ENCODE measurements at places on chromosomes 7 and 10.

DNA sequence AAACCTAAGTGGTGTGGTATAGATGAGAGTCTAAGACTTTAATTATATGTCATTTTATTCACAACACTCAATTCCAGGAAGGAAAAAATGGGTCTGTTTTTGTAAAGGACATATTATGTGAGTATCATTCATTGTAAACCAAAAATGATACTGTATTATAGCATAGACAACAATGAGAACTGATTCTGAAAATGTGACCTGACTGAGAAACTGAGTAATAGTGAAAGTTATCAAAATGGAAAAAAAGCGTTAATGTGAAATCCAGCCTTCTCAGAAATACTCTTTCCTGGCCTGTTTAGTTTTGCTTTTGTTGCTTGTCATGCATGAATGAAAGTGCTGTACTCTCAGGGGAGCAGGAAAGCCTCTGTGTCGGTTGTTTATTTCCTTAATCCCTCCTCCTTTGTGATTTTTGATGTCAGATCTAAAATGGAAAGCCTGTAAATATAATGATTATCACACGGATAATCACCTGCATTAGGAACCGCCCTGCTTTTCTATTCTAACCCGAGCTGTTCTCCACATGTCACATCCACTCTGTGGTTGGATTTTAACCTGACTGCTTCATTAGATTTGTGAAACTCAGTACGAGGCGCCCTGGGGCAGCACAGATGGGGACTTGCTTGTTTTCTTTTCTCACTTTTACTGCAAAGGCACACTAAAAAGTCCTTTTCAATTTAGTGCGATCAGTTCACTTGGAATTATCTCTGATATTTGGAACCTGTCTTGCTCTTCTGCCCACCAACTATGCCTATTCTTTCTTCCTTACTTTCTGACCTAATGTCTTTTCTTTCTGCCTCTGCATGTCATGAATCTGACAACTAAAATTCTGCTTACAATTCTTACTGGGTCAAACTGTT, 240.9 kb upstream of the KAT6B start:
- DNase-seq, result peak; percentile 76

DNA sequence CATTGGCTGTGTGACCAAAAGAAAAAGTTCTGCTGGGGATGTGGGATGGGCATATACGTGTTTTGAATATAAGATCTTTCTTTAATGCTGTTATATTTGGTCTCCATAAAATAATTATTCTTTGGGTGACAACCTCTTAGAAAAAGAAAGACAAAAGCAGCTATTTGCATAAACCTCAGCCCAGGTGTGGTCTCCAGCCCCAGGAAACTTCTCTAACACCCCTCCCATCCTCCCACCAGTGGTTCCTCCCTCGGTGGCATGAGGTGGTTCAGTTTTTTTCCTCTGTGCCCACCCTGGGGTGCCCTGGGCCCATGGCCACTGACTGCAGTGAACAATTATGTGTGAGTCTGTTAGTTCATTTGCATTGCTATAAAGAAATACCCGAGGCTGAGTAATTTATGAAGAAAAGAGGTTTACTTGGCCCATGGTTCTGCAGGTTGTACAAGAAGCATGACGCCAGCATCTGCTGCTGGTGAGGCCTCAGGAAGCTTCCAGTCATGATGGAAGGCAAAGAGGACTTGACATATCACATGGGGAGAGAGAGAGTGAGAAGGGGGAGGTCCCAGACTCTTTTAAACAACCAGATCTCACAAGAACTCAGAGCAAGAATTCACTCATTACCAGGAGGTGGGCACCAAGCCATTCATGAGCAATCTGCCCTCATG, 165.9 kb downstream of the CUX1 start:
- DNase-seq, result no peak

DNA sequence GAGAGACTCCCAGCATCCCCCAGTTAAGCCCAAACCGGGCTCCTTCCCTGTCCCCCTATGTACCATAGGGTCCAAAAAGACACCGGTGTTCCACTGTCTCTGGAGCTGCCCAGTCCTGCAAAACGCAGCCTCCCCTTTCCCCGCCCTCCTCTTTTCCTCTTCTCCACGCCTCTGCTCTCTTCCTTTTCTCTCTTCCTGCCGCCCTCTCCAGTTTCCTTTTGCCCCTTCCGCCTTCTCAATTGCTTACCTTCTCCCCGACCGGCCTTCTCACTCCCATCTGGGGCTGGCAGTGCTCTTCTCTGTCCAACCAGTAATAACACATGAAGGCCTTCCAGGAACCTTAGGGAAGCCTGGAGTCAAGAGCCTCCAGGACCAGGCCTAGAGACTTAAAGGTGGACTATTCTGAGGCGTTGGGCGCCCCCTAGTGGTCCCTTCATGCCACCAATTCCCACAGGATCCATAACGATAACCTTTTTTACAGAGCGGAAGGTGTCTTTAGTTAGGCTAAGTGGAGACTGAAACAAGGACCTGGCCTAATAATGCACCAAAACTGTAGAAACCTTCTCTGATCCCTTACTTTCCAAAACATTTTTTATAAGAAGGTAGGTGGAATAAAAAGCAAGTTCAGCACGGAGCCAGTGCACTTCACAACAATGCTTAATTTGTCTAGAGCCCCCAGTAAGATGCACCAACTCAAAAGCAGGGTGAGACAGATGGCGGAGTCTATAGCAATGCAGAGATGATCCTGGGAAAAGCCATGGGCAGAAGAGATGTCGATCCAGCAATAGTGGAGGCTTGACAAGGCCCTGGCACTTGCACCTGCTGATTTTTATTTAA, 27.2 kb upstream of the MSRB2 start:
- DNase-seq, result peak; percentile 75

DNA sequence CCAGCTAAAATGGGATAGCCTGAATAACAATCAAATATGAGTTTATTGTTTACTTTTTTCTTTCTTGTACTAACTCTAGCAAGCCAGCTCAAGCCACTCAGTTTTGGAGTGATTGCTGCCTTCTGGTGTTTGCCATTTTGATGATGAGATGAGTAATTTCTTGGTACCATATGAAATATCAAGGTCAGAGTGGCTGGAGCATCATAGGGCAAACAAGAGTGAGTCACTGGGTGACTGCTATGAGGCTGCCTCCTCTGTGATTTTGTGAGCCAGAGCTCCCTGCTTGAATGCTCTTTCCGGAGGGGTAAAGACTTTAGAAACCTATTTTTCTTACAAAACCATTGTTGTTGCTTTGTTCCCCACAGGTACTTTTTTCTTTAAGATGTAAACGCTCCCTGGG, 295.6 kb downstream of the PRKG1 start:
- no peak for DNase-seq

DNA sequence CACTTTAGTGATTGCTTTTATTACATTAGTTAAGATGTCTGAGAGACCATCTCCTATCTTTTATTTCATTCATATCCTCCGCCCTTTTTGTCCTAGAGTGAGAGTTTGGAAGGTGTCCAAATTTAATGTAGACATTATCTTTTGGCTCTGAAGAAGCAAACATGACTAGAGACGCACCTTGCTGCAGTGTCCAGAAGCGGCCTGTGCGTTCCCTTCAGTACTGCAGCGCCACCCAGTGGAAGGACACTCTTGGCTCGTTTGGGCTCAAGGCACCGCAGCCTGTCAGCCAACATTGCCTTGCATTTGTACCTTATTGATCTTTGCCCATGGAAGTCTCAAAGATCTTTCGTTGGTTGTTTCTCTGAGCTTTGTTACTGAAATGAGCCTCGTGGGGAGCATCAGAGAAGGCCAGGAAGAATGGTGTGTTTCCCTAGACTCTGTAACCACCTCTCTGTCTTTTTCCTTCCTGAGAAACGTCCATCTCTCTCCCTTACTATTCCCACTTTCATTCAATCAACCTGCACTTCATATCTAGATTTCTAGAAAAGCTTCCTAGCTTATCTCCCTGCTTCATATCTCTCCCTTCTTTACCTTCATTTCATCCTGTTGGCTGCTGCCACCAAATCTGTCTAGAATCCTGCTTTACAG, 10.4 kb upstream of the CLCN1 start:
- peak; percentile 39 for DNase-seq

- peak; percentile 10 for DNase-seq
Measured at GRCh38 chr10:60384708-60385398, 4.8 kb downstream of the ANK3 start.

DNA sequence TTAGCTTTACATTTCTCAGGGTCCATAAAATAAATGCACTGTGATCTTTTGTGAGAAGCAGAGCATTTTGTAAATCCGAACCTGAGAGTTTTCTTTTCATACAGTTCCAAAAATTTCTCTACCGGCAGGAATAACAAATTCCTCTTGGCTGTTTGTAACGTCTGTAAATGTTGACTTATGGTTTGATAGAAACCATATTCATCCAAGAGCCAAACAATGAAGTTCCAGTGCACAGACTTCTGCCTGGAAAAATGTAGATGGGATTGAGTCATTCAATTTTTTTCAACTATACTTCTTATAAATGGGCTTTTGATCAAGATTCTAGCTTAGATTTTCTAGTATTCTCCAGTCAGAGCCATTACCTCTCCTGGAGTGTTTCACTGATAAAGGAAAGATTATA, 530.6 kb downstream of the TFEC start:
- no peak for DNase-seq

DNA sequence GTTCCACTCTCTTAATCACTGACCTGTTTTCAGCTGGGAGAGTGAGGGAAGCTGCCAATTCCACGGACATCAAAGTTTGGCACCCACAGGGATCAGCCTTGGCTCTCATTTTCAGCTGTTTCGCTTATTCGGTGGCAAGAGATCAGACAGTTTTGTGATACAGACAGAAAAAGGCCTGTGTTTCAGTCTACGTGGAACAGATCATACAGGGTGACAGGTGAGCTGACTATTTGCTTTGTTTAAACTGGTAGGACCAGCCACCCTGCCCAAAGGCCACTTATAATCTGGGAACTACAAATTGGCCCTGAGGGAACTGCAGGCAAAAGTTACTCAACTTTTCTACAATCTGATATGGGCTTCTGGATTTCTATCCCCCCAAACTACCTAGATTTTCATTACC, 128.6 kb downstream of the ZNF467 start:
- no peak for DNase-seq

DNA sequence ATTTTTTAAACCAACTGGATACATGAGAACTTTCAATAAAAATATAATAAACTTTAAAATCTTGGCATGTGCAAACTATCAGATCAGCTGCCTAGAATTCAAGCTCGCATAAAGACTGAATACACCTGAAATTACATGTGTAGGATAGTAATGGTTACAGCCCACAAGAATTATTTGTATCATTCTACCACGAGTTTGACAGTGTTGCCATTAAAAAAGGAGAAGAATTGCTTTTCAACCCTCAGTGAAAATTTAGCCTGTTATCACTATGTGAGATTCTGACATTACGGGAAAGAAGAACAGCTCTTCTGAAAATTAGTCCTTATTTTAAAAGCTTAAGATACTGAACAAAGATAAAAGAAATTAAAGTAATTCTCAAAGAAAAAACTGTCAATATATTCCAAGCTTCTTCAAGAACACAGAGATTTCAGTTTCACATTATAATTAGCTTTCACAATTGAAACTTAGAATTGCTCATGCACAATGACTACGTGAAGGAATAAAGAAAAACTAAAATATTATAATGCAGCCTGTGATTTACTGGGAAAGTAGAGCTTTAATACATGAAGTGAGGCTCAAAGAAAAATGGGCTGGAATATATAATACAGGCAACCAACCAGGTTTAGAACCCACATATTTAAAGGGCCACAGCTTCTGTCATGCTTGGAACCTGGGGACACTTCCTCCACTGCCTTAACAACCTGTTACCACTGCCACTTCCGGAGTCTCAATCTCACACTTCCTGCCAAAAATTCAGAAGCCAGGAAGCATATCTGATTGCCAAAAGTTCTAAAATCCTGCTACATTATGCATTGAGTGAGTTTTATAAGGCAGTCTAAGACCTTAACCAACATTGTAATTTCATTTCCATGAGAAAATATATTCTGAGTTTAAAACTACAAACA, 23.2 kb downstream of the TPK1 start:
- no peak for DNase-seq

- no peak for DNase-seq
Measured at GRCh38 chr7:79434098-79434497, 19.4 kb downstream of the MAGI2 start.

DNA sequence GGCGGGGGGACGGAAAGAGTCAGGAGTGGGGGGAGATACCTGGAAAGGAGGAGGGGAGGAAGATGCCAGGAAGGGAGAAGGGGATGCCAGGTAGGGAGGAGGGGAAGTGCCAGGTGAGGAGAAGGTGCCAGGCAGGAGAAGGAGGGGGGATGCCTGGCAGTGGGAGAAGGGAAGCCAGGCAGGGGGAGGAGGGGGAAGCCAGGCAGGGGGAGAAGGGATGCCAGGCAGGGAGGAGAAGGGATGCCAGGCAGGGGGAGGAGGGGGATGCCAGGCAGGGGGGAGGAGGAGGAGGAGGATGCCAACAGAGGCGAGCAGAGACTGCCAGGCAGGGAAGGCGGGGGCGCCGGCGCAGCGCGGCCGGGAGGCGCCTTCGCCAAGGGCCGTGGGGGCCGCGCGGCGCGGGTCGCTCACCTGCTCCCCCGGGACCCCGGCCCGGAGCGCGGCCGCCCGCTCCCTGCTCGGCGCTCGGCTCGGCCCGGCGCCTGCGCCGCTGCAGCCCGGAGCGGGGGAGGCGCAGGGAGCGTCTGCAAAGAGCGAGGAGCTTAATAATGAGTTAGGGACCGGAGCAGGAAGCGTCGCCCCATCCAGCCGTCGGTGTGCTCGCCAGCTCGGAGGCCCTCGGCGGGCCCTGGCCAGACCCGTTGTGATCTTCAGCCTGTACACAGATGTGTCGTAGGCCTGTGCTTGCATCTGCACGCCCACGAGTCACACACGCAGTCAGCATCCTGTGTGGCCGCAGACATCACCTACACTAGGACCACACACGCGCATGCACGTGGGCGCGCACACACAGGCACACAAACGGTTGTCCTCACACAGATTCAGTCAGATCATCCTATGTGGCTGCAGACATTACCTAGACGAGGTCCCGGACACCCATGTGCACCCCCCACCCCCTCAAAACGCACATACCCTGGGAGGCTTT, 28.4 kb upstream of the SMARCD3 start:
- peak; percentile 70 for DNase-seq

DNA sequence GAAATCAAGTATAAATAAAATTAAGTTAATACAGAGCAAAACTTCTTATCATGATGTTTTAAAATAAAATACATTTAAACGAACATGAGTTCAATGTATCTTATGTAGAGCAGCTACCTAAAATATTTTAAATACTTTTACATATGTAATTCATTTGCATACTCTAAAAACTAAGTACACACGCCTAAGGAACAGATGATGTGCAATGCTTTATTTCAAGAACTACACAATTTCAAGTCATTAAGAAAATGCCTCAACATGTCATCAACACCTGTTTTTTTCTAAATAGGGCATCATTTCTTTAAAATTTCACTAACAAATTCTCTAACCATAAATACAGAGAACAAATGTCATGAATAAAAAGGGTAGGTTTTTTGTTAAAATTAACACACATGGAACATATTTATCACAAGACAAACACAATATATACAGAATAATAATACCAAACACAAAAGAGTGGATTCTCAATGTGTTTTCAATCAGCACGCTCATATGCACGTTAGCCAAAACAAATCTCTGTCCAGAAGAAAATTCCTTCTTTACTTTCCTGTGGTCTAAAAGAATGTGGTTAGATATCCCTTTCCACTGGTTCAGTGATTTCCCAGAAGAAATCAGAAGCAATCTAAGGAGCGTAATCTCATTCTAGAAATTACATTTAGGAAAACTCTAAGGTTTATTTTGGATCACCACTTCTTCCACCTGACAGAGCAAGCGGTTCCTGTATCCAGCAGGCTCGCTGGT, 73.0 kb upstream of the PFKP start:
- DNase-seq, result no peak

GRCh38 chr7:115840702-115841101, 189.9 kb downstream of the TFEC start:
- no peak for DNase-seq

GRCh38 chr7:132254455-132254854, 321.8 kb downstream of the PLXNA4 start:
- DNase-seq, result no peak

GRCh38 chr7:9181356-9181755, 747.9 kb downstream of the NXPH1 start:
- DNase-seq, result no peak

All from kidney (tissue), 22 donors.